GM23248 (cell line): ENCODE measurements at places on chromosomes 1 and 21. TPM values are rescaled to one million over a fixed set of nuclear protein-coding genes. Genes with fewer than 3 reads are reported as not detected.

Gene GPR37L1
- polyA plus RNA-seq = 0.03 TPM in 1 of 2 replicates, not detected in the other

DNA sequence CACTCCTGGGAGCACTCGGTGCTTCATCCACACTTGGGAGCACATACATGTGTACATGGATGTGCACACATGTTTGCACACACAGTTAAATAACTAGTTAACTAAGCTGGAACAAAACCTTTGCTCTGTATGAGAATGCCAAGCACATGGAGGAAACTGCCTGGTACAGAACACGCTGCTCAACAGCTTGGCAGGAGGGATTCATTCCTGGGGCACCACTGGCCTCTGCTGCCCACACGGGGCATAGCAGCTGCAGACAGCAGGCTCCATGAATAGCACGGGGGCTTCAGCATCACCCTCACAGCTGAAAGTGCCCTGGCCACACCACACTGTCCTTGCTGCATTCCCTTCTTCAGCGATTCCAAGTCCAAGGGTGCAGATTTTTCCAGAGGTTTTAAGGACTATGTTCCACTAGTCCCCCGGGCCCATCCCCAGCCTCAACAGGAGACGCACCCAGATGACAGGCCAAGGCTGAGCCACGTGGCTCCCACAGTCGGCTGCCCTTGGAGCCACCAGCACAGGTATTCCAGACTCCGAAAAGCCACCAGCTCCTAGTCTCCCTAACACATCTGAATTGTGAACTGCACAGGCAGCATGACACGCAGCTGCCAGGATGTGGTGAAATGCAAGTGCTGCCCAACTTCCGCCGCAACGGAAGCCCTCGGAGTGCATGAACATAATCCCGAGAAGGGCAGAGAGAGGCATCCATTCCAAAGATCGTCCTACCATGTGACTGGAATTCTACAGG lies 16.9 kb downstream of the NPHP4 start:
- DNase-seq = peak; percentile 75

DNA sequence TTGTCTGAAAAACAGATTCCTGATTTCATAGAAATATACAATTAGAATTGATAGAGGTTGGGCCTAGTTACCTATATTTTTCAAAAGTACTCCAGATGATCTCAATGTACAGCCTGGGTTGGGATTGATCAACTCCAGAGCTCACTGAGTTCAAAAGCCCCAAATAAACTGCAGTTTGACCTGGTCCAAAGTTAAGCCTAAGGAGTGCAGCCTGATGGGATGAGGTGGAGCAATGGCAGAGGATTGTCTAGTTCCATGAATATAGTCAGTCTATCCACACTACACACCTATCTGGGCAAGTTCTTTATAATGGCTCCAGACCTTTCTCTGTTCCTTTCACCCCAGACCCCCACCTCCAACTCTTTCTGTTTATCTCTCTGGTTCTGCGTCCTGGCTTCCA lies 49.2 kb downstream of the C8A start:
- DNase-seq = no peak

Gene GJA9
- polyA plus RNA-seq = not detected in 2 replicates

DNA sequence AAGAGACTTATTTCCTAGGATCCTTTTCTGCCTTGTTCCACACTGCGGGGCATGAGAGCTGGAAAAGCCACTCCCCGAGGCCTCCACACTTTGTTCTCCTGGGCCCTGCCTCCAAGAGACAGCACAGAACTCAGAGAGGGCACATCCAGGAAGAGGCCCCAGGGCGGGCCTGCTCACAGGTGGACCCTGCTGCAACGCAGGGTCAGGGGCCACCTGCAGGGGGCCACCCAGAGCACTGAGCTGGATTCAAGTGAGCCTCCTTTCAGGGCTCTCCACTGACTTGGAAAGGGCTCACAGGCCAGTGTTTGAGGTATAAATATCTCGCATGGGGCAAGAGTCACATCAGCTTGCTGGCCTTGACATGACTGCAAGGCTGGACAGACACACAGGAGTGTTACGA lies 4.8 kb downstream of the RGS16 start:
- peak; percentile 20 for DNase-seq

Gene INSRR
- polyA plus RNA-seq = 0.09 TPM in 1 of 2 replicates, not detected in the other

GRCh38 chr21:27674041-27674615 lies 707.2 kb upstream of the ADAMTS5 start:
- peak; percentile 96 for DNase-seq

DNA sequence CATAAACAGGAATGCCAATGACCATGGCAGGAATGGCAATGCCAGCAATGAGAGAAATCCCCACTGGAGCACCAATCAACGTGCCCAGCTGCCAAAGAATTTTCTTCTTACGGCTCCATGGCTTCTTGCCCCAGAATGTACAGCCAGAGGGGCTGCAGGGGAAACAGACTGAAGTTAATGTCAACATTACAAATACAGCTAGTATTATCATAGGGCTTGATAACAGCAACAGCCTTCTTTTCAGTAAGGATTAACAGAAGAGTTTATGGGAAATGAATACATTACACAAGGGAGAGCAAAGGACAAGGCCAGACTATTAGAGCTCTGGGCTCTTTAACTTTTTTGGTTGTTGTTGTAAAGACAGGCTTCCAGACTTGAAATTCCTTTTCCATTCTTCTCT lies 18.2 kb downstream of the RNF19B start:
- no peak for DNase-seq

- no peak for DNase-seq
These were observed 127.4 kb downstream of the ADSS2 start for GRCh38 chr1:244324176-244324883.

DNA sequence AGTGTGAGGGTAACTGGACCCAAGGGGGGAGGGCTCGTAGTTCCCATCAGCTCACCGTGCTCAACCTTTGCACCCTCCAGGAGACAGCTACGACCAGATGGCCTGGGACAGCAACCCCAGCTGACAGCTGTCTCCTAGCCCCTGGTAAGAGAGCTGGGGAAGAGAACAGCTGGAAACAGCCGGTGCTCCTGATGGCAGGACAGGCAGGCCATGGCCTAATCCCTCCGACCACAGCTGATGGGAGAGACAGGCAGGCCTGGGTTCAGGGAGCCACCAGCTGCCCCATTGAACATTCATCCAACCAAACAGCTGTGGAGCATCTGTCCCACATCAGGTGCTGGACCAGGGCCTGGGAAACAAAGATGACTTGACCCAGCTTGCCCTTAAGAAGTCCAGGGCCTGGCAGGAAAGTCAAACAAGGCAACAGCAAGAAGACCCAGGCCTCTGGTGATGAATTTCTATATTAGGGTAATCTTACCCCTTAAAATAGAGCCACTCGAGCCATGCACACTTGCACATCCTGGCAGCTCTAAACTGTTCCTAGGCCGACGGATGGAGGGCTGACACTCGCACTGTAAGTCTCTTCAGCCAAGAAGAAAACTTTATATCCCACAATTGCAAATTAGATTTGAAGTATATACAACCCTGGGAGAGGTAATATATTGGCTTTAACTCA lies 12.2 kb downstream of the OLFML2B start:
- no peak for DNase-seq

DNA sequence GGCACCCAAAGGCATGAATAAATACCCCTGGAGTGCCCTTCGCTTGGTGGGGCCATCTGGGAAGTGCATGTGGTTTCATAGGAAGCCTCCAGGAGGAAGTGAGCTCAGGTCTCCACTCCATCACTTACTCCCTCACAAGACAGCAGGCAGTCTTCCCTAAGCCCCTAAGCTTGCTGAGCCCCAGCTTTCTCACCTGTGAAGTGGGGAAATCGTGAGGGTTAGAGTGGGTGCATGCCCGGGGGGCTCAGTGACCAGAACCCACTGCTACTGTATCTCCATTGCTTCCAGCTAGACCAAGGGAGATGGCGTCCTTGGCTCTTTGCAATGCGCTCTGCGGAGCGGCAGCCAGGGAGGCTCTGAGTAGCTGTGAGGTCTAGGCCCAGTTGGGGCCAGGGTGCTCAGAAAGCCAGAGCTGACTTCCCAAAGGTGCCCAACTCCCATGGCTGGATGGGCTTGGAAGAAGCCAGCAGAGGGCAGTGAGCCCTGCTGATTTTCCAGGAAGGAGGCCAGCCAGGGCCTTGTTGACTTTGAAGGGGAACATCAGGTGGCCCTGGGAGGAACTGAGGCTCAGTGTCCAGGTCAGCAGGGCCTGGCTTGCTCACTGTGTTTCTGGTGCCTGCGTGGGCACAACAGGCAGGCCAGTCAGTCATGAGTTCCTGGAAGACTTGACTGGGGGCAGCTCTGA lies 27.3 kb downstream of the CDCP2 start:
- peak; percentile 38 for DNase-seq

DNA sequence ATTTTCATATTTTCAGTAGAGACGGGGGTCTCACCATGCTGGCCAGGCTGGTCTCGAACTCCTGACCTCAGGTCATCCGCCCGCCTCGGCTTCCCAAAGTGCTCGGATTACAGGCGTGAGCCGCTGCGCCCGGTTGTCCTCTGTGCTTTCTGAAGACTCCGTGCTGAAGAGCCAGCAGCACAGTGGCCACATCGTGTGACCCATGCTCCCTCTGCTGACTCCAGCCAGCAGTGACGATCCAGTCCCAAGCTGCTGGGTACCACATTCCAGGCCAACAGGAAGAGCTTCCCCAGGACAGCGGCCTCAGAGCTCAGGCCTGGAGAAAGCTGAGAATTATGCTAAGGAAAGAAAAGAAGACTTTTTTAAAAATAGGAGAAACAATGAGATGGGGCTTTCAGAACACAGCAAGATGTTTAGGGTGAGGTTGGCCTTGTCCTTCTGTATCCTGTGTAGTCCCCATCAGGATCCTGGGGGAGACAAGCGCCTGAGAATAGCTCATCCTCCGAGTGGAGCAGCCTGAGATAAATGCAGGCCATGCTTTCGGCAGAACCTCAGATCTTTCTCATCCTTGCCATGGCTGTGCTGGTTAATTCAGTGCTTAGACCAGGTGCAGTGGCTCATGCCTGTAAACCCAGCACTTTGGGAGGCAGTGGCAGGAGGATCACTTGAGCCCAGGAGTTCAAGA lies 207.1 kb downstream of the SLC35F3 start:
- DNase-seq = peak; percentile 30

DNA sequence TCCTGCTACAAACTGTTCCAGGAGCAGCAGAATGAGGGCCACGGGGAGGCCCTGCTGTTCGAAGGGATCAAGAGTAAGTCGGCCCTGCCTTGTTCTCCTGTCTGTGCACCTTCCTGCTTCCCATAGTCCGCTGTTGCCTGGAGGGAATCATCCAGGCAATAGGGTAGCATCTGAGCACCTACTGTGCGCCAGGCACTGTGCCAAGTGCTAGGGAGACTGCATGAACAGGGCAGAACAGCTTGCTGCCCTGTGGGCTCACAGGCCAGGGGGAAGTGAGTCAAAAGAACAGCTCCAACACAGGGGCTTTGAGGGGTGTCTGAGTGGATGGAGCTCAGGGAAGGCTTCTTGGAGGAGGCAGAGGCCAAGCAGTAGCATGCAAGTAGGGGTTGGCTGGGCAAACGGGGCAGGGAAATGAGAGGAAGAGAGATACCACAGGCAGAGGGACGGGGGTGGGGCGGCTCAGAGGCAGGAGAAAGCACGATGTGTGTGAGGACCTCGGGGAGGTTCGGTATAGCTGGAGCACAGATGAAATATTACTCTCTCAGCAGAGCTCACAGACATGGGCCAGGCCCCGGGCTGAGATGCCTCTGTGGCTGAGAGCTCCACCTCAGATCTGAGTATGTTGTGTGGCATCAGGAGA lies 15.5 kb upstream of the PADI6 start:
- DNase-seq = no peak

- no peak for DNase-seq
These were observed 31.8 kb downstream of the ZNF644 start for GRCh38 chr1:90989990-90990389.

DNA sequence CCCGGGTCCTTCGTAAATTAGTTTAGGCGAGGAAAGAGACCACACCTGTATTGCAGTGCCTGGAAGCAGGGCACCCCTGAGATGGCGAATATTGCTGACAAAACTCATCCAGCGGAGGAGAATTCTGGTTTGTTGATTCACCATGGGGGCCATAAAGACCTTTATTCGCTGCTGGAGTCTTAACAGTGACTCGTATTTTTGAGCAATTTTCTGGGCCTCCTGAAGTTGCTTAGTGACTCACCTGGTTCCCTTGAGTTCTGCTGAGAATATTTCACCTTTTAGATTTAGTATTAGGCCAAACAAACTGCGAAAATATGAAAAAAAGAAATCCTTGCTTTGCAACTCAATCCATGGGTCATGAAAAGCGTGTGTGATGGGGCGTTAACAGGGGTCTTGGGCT lies 20.6 kb upstream of the H6PD start:
- no peak for DNase-seq
